ENCODE measurements at places on chromosomes 3 and 15.

DNA sequence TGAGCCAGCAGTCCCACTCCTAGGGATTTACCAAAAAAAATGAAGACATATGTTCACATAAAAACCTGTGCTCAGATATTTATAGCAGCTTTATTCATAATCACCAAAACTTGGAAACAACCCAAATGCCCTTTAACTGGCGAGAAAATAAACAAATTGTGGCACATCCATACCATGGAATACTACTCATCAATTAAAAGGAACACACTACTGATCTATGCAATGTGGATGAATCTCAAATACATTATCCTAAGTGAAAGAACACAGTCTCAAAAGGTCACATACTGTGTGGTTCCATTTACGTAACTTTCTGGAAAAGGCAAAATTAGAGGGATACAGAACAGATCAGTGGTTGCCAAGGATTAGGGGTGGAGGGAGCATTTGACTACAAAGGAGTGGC is 394.5 kb downstream of the SHQ1 start:
- DNase-seq = no peak

DNA sequence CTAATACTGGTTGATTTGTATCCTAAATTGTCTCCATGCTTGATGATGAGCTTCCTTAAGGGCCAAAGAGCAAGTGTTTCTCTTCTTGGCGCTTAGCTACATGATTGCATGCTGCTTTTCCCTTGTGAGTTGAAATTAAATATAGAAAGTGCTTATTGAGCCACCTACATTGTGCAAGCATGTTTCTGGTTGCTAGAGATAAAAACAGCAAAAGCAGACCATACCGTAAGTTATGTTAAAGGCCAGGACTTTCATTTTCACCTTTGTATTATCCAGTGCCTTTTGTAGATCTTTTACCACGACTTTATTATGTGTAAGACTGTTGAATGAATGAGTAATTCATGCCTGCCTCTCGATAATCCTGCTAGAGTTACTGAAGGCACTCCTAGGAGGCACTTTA is 41.9 kb upstream of the CCNB2 start:
- DNase-seq = no peak

DNA sequence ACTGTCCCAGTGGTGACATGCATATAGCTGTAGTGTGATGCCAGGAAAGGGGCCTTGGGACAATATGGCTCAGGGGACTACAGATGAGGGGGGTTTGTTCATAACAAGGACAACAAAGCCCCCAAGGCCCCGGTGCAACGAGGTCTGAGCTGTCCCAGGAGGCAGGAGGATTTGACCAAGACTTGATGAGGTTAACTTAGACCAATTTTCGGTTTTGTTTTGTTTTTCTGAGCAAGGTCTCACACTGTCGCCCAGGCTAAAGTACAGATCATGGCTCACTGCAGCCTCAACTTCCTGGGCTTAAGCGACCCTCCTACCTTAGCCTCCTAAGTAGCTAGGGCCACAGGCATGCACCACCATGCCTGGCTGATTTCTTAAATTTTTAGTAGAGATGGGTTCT is 23.8 kb downstream of the EFCAB12 start:
- no peak for DNase-seq

GRCh38 chr3:30805695-30806094 is 88.8 kb downstream of the GADL1 start:
- DNase-seq = no peak

DNA sequence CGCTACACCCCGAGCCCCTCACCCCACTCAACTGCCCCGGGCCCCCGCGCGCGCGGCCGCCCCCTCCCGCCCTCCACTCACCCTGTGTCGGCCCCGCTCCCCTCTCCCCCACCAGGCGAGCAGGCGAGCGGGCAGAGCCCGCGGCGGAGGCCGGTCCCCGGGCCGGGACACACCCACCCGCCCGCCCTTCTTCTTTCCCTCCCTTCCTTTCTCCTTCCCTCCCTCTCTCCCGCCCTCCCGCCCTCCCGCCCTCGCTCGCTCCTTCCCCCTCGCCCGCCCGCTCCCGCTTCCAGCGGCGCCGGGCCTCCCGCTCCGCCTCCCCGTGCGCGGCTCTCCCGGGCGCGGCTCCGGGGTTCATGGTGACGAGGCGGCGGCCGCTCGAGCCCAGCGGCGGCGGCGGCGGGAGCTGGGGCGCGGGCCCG is at the start of gene CTDSPL:
CTDSPL (plus strand) TSS at position 261 of the 422 bp plus-strand sequence. CDS start 320 bp downstream, outside the sequence.
- DNase-seq = peak; percentile 18

GRCh38 chr15:63232405-63232804 is 43.0 kb downstream of the RAB8B start:
- no peak for DNase-seq

DNA sequence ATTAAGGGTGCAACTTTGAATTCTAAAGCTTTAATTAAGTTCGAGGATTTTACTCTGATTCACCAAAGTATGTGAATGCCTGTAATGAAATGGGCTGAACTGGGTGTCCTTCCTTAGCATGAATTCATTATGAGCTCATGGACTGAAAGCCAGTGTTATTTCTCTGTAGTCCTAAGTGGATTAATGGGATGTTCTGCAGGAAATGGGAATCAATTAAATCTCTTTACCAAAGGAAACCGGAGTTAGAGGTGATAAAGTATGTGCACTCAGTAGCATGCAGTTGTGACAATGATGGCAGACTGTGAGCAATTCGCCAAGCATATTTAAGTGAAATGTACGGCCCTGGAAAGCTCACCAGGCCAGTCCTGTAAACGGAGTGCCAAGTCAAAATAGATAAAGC is 138.7 kb downstream of the CHL1 start:
- DNase-seq = no peak

- DNase-seq = no peak
These were observed 3.8 kb downstream of the PRR23E start for GRCh38 chr3:127196466-127197299.

DNA sequence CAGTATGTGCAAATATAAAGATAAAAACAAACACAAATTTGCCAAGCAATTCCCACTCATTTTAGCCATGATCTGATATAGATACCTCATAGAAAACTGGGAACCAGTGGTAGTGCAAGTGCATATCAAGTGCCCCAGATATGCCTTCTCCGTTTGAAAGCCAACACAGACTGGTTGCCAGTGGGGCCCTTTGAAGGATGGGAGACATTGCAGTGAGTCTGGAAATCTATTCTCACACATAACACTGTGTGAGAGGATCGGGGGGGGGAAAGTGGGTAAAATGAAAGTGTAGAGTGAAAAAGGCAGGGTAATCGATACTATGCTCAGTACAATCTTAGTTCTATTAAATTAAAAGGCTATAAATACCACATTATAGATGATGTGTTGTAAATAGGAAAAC is 83.0 kb downstream of the CBLB start:
- DNase-seq = no peak

DNA sequence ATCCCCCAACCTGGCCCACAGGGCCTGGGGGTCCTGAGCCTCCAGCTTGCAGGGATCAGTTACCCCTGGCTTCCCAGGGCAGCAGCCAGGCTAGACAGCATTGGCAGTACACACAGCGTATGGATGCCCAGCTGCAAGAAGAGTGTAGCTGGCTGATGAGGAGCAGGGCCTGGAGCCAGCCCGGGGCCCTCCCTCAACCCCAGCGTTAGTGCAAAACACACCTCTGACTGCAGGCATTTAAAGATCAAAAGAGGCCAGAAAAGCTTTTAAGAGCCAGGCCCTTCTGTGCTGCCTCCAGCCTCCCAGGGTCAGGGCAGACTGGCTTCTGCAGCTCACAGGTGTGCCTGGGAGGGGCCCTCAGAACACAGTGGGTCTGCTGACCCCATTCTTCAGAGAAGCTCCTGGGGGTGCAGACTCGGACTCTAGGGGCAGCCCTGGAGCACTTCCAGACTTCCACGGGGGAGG is 110.6 kb downstream of the ETFA start:
- no peak for DNase-seq

- DNase-seq = no peak
These were observed 58.3 kb downstream of the BOC start for GRCh38 chr3:113269661-113270060.

DNA sequence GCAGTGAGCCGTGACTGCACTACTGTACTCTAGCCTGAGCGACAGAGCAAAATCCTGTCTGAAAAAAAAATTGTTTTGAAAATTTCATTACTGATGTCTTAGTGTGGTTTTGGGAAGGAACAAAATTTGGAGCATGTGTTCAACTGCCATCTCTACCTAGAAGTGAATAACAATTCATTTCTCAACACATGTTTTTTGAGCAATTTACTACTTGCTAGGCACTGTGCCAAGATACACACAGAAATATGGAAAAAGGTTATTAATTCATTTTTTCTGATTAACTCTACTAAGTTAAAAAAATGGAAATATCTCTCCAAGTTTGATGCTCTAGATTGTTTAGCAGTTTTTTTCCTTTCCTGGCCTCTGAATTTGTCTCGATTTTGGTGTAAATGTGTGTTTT is 5.2 kb upstream of the TCF12 start:
- DNase-seq = no peak

GRCh38 chr15:101669744-101670143 is 17.6 kb upstream of the TM2D3 start:
- DNase-seq = no peak

GRCh38 chr3:42101048-42101447 is 9.9 kb downstream of the TRAK1 start:
- no peak for DNase-seq

DNA sequence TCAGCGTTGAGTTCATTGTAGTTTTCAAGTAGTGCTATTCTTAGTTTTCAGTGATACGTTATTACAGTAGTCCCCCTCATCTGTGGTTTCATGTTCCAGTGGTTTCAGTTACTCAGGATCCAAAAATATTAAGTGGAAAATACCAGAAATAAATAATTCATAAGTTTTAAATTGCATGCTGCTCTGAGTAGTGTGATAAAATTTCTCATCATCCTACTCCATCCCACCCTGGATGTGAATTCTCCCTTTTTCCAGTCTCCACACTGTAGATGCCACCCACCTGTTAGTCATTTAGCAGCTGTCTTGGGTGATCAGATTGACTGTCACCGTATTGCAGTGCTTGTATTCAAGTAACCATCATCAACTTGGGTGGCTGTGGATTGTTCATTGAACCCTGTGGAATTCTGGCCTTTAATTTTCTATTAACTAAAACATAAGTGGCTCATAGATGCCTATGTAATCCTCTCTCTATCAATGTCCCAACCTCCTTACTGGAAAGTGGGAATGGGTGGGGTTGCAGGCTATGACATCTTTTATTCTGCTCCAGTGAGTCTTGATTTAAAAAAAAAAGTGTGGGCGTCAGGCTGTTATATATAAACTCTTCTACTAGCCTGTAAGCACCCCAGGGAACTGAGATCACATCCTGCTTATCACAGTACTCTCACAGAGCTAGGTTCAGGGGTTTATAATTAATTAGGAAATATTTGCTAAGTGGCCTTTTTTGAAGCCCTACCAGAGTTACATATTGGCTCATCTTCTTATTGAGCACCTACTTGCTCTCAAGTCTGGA is 97.5 kb downstream of the CFAP20DC start:
- DNase-seq = no peak

GRCh38 chr15:68176601-68177000 is 28.5 kb downstream of the CALML4 start:
- DNase-seq = no peak

- DNase-seq = no peak
These were observed 434.5 kb upstream of the NAALADL2 start for GRCh38 chr3:174424656-174425055.

DNA sequence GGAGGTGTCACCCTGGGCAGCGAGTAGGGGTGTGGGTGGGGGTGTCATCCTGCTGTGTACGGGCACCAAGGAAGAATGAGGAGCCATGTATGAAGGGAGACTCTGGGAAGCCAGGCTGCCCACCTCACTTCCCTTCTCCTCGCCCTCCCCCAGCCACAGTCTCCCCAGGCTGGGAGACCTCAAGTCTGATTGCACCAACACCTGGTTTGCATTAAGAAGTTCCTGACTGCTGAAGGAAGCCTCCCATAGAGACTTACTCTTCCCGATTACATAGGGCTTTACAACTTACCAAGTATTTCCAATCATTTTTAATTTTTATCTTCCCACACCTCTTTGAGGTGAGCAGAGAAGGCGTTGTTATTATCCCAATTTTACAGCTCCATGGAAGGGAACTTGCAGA is 29.5 kb upstream of the SMAD3 start:
- DNase-seq = no peak

DNA sequence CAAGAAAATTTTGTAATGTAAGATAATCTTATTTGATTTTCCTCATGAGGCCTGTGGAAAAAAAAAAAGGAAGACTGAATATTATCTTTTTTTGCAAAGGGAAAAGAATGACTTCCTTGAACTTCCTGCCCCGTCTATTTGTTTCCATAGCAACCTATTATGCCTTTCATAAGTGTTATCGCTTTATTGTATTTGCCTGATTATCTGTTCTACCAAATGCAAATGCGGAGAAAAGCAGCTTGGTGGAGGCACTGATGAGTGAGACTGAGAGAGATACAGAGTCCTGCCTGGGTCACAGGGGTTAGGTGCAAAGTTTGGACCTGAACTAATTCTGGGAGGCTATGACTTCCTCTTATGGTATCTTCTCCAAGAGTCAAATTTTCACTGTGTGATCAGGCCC is 334.0 kb upstream of the KCNMB2 start:
- DNase-seq = no peak

GRCh38 chr3:17820704-17821103 is 78.3 kb upstream of the TBC1D5 start:
- no peak for DNase-seq

DNA sequence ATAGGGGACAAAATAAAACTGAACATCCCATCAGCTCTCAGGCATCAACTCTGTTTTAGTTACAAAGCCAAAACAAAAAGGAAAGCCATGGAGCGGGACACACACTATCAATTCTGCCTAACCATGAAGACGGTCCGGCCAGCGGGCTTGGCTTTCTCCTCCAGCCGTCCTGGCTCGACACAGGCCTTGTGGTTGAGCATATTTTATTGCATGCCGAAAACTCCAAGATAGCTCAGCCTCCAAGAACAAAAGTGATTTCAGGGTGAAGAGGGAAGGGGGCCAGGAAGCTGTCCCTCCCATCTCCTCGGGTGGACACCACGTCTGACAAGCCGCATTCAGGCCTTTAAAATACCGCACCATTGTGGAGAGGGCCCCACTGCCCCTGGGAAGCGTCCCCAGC is 31.2 kb downstream of the WNT5A start:
- DNase-seq = no peak

GRCh38 chr15:48541341-48542278 is 103.9 kb downstream of the FBN1 start:
- no peak for DNase-seq

DNA sequence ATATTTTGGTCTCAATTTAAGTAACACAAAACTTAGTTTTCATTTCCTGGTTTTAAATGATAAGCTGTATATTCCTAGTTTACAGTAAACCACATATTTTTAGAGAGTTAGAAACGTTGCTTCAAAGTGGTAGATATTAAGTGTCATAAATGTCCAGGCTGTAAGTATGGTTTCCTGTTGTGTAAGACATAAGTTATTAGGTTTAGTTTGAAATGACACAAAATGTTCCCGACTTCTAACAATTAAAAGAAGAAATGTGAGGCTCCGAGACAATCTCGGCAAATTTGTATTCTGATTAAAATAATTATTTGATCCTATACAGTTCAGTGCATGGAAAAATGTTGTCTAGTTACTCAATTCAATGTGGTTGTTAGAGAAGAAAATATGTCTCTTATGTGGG is 387.3 kb downstream of the EPHA3 start:
- DNase-seq = no peak

- DNase-seq = no peak
These were observed 55.8 kb downstream of the DZIP3 start for GRCh38 chr3:108645364-108645763.

GRCh38 chr3:73234354-73235014 is 173.0 kb downstream of the EBLN2 start:
- DNase-seq = no peak

Measured in NCI-H2029 (cell line).